ENCODE measurements at places on chromosomes 5 and 9.

- DNase-seq, result no peak
These were observed 169.0 kb downstream of the CDH6 start for GRCh38 chr5:31362529-31362900.

- DNase-seq, result no peak
These were observed 49.5 kb downstream of the ADAMTS2 start for GRCh38 chr5:179295778-179296149.

DNA sequence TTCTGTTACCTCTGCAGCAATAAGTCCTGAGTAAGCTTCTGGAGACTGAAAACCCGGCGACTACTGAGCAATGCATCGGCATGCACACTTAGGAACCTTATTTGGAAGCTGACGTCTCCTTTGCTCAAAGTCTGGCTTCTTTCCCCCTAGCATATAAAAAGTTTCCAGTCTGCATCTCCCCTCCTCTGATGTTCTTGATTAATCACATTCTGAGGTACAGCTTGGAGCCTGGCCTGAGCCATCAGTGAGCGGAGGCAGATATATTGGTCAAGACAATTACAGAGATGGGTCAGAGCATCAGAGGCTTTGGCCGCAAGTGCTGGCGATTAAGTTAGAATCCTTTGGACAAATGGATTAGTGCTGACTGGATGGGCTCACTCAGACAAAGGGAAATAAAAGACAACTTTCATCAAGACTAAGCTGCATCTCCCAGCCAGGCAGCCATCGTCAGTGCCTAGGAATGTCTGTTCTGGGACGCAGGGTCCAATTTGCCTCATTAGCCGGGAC lies 140.7 kb downstream of the MTX3 start:
- no peak for DNase-seq

- DNase-seq, result no peak
These were observed 293.0 kb downstream of the ATPSCKMT start for GRCh38 chr5:9956725-9957124.

Data from KBM-7 (cell line).